GM06990 (cell line): ENCODE measurements at places on chromosomes 2 and 18.

DNA sequence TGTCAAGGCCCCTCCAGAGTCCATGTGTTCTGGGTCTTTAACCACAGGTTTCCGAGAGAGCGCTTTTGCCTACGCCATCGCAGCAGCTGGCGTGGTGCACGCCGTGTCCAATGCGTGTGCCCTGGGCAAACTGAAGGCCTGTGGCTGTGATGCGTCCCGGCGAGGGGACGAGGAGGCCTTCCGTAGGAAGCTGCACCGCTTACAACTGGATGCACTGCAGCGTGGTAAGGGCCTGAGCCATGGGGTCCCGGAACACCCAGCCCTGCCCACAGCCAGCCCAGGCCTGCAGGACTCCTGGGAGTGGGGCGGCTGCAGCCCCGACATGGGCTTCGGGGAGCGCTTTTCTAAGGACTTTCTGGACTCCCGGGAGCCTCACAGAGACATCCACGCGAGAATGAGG, 9.3 kb downstream of the WNT10A start:
- no peak for DNase-seq

DNA sequence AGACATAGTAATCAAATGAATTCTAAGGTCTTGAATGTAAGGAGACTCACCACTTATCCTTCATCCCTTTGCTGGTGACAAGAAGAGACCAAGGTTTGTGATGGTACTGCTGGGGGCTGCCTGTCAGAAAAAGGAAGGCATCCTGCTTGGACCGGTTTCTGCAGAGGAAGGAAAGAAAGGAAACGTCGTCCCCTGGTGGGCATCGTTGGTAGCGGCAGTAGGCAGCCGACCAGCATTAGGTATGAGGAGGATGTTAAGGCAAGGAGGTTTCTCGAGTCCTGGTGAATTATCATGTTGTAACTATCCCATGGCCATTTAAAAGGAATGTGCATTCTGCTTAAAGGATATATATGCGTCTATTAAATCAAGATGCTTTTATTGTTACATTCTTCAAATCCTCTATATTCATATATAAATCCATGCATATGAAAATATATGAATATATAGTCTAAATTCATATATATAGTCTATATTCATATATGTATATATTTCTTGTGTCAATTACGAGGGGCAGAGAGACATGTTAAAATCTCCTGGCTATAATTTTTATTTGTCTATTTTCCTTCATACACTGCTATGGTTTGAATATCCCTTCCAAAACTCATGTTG, 94.4 kb upstream of the TGFA start:
- peak; percentile 23 for DNase-seq

- DNase-seq = no peak
These were observed 14.9 kb downstream of the IGFBP2 start for GRCh38 chr2:216648105-216648504.

- no peak for DNase-seq
These were observed 35.1 kb upstream of the CYRIA start for GRCh38 chr2:16700551-16701259.

DNA sequence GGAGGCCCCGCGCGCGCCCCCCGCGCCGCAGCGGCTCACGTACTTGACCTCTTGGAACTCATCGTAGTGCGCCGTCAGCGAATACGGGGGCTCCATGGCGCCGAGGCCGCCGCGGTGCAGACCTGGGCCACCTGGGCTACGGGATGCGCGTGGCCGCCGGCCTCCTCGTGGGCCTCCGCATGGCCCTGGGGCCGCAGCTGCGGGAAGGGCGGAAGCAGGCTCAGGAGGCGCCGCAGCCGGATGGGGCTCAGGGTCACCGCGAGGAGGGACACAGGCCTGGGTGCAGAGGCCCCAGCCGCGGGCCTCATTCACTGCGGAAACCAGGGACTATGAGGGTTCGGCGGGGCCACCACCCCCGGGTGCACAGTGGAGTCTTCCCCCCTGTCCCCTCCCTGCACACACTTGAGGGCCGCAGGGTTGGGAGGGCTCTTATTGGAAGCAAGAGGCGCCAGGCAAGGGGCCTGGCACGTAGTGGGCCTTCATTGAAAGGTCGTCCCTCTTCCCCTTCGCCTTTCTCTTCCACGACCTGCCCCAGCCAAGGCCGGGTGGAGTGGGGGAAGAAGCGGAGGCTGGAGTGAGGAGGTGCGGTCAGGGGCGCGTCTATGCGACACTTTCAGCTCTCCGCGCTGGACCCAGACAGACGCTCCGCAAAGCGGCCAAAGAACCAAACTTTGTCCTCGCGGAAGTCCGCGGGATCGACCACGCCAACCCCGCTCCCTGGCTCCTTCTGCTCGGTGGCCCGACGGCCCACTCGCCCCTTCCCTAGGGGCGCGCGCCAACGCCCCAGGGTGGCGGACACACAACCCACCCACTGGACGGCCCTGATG, 863 bp downstream of the ECEL1 start:
- no peak for DNase-seq

DNA sequence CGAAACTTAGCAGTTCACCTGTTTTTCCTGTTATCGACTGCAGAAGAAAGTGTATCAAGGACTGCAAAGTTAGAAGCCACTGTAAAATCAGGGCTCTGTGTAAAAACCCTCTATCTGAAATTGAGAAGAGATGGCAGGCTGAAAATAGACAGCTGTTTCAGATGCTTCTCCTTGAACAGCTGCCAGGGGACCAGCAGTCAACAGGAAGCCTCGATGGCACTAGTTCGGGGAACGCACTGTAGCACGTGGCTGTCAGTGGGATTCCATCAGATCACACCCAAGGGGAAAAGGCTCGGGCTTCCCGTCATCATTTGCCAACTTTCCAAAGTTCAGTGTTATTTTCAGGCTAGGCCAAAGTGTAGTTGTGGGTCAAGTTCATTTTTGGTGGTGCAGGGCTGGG, 316.9 kb downstream of the TXNL1 start:
- DNase-seq = no peak

DNA sequence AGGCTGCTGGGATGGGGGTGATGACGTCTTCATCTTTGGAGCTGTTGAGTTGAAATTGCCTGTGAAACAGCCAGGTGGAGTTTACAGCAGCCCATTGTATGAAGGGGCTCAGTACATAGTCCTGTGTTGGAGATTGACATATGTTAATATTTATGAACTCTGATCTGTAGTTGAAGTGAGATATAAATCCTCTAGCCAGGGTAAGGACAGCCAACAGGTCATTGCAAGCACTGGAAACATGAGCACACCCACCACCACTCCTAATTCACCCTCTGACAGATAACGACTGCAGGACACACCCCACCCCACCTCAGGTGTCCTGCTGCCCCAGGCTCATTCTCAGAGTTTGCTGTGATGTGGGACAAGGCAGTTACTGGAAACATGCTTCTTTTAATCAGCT, 112.4 kb upstream of the TRIB2 start:
- DNase-seq = no peak

GRCh38 chr2:144414324-144414845, 105.5 kb downstream of the ZEB2 start:
- peak; percentile 18 for DNase-seq

DNA sequence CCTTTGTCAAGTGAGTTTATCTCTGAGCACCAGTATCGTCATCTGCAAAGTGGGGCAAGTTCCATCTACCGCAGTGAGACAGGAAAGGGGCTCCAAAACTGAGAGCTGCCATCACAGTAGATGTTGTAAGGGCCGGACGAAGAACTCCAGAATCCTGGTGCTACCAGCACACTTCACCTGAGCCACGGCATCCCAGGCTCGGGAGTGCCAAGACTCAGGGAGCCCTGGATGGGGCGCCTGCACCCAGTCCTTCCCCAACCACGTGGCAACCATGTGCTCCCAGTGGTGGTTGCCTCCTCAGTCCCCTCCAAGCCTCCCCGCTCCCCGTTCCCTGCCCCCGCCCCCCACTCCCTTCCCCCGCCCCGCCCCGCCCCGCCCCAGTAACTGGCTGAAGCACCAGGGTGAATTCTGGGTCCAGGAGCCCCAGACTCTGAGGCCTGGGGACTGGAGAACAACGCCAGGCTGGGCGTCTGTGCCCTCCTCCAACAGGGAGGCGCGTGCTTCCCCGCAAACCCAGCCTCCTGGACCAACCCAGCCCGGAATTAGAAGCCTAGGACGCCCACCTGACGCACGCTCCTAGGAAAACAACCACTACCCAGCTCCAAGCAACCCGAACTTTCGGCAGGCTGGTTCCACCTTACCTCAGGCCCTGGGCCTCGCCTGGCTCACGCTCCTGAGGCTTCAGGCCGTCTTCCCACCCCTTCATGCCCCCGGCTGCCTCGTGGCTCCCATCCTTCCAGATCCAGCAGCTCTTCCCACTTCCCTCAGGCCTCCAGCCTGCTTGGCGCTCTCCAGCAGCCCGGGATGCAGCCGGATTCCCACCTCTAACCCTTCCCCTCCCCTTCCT, 67.6 kb downstream of the LAMA3 start:
- no peak for DNase-seq

DNA sequence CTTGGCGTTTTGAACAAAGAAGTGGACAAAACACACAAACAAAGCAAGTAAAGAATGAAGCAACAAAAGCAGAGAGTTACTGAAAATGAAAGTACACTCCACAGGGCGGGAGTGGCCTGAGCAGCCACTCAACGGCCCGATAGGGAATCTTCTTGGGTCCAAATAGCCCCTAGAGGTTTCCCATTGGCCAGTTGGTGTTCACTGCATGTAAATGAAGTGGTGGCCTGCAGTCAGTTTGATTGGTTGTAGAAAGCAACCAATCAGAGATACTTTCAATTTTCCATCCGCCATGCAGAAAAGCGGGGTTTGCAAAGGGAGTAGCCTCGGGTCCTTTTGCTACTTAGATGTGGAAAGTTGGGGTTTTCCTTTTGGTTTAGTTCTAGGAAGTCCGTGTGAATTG, 31.6 kb downstream of the CYBRD1 start:
- no peak for DNase-seq

DNA sequence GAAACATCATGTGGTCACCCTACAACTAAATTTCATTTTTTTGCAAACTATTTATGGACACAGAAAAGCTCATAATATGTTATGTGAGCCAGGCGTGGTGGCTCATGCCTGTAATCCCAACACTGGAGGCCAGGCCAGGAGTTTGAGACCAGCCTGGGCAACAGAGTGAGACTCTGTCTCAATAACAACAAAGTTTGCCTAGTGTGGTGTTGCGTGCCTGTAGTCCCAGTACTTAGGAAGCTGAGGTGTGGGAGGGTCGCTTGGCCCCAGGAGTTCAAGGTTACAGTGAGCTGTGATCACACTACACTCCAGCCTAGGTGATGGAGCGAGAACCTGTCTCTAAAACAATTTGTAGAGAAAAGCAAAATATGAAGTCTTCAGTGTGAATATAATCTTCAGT, 5.8 kb downstream of the IAH1 start:
- no peak for DNase-seq

- no peak for DNase-seq
These were observed 818.6 kb downstream of the SUCLG1 start for GRCh38 chr2:83640506-83640905.

- no peak for DNase-seq
These were observed 57.3 kb downstream of the CMPK2 start for GRCh38 chr2:6808426-6808825.

- DNase-seq = peak; percentile 51
These were observed 31.9 kb downstream of the NRP2 start for GRCh38 chr2:205714058-205714776.

GRCh38 chr2:182920631-182921056, 54.2 kb upstream of the FRZB start:
- DNase-seq = peak; percentile 36

GRCh38 chr2:32951672-32952071, 4.9 kb downstream of the LTBP1 start:
- DNase-seq = no peak

- DNase-seq = no peak
These were observed 22.6 kb downstream of the ITM2C start for GRCh38 chr2:230887342-230887741.

DNA sequence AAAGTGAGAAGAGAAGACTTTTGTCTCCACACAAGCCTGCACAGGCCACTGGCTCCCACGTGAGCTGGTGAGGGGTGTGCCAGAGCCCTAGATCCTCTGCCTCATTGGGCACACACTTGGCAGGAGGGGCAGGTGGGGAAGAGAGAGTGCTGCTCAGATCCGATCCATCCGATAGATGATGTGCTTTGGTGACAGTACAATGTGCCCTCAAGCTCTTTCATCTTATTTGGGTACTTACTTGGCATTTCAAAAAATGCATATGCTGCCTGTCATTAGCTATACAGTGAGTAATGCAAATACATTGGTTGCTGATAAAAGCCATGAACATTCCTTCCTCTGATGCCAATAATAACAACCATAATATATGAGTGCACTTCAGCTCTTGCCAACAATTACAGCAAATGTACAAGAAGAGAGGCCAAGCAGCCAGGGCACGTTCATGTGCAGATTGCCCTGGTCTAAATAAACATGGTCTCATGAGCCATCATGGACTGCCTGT, 255.3 kb downstream of the VAPA start:
- no peak for DNase-seq

DNA sequence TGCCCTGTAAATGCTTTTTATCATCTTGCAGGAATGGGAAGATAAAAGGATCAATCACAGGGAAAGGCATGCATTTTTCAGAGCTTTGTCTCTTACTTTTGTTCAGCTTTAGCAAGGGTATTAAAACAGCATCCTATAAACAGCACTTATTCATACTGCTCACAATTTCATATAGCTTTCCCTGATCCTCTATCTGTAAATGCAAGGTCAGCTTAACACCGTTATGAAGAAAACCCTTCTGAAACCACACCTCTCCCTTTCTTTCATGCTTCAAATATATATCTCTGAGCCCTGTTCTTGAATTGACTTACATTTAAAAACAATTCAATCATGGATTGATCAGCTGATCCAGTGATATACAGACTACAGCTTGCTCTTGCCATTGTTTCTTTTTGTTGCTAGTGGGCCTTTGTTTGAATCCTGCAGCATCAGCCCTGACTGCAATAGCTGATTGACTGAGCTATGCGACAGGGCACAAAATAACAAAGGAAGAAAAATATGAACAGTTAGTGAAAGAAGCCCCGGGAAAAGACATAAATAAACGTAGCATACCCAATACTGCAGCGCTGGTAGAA, 795.5 kb upstream of the CDH2 start:
- DNase-seq = no peak

DNA sequence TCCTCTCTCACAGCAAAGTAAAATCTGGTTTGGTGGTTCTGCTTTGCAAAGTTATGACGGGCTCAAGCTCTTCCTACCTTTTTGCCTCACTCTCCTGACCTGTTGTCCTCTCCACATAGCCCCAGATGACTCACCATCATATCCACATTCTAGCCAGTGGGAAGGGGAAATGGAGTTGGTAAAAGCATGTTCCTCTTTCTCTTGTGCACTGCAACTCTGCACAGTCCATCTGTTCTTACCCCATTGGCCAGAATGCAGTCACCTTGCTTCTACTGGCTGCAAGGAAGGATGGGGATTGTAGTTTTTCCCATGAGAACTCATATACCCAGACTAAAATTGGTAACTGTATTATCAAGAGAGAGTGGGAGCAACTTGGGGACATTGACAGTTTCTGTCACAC, 50.4 kb upstream of the SMIM21 start:
- DNase-seq = no peak
